Upper lobe of right lung (tissue), 1 donor: ENCODE measurements at places on chromosomes 11 and 22. TPM values are rescaled to one million over a fixed set of nuclear protein-coding genes. Genes with fewer than 3 reads are reported as not detected.

GRCh38 chr11:85718991-85719807 is 33.2 kb upstream of the CCDC89 start:
- no peak for DNase-seq

GRCh38 chr11:116829525-116830183 is at the start of gene APOC3:
Gene APOC3 (plus strand): TSS chr11:116829907. CDS start chr11:116830583, 676 bp downstream.
- DNase-seq, result no peak

DNA sequence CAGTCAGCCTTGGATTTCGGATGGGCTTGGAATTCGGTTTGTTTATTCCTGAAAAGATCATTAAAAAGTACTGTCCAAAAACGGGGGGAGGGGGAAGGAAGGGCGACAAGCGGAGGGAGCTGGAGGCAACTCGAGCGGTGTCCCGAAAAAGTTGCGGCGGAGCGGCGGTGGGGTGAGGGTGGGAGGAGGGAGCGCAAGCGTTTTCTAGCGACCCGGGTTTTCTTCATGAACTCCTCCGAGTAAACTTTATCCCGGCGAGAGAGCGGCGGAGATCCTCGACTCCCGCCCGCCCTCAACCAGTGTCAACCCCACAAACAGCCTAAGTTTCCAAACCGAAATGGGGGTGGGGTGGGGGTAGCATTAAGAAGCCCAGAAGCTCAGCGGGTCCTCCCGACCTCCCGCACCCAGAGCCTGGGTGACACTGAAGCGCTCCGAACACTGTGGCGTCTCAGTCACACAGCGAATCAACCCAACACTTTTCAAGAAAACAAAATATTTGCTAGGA is 133.0 kb upstream of the C11orf58 start:
- DNase-seq, result peak; percentile 66

DNA sequence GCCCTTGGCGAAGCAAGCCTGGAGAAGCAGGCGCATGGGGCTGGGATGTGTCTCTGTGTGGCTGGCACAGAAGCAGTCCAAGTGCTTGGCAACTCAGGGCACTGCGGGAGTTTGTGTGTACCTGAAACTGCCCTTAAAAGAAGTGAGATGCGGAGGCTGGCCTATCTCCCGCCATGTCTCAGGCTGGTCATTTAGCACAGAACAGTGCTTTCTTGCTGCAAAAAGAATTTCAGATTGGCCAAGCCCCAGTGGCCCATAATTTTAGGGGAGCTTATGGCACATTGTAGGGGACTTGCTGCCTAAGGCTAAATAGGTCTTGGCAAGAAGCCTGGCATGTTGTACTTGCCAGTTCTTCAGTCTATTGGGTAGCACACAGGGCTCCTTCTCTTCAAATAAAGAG is 16.4 kb downstream of the EHF start:
- DNase-seq, result peak; percentile 63

DNA sequence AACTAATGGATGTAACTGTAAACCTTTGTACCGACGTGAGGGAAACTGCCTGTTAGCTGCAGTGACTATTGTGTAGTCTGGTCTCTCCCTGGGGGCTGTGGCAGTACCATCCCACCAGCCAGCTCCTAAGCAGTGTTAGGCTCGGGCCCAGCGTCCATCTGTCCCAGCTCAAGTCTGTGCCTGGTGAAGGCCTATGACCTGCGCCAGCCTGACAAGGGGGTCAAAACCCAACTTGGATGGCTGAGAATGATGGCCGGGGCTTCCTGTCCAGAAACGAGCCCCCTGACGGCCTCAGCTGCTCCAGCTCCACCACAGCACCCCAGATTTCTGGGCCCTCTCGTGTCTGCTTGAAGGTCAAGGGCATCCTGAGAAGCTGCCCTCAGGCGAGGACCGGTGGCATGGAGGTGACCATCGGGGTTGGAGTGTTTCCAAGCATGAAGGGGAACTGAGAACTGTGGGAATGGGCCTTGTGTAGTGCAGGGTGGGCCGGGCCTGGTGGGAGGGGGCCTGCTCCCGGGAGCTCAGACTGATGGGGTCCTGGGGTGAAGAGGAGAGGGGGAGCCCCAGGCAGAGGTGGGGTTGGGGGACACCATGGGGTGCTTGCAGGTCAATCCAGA is 14.3 kb upstream of the SPI1 start:
- no peak for DNase-seq

DNA sequence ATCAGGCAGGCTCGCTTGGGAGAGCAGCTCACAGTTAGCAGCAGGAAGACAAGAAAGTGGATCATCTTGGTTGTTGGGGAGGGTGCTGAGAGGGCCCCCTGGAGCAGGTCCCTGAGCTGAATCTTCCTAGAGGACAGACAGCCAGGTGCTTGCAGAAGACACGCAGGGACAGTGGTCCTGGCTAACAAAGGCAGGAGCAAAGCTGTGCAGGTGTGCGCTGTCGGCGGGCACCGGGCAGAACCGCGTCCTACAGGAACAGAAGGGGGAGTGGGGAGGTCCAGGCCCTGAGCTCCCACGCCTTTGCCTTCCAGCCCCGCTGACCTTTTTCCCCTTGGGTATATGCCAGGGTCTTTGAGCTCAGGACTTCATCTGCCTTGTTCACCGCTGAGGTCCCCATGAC is 30.1 kb upstream of the PARVB start:
- DNase-seq, result peak; percentile 52

- peak; percentile 81 for DNase-seq
These were observed 63.2 kb upstream of the RRAS2 start for GRCh38 chr11:14422052-14422813.

DNA sequence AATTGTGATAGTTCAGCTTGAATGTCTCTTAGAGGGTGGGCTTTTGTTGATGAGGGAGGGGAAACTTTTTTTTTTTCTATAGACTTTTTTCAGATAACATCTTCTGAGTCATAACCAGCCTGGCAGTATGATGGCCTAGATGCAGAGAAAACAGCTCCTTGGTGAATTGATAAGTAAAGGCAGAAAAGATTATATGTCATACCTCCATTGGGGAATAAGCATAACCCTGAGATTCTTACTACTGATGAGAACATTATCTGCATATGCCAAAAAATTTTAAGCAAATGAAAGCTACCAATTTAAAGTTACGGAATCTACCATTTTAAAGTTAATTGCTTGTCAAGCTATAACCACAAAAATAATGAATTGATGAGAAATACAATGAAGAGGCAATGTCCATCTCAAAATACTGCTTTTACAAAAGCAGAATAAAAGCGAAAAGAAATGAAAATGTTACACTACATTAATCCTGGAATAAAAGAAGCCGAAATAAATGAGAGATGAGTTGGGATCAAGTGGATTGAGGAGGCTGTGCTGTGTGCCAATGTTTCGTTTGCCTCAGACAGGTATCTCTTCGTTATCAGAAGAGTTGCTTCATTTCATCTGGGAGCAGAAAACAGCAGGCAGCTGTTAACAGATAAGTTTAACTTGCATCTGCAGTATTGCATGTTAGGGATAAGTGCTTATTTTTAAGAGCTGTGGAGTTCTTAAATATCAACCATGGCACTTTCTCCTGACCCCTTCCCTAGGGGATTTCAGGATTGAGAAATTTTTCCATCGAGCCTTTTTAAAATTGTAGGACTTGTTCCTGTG is 3.9 kb downstream of the MALAT1 start:
- no peak for DNase-seq

GRCh38 chr11:86519064-86519911 is 144.6 kb downstream of the CCDC81 start:
- DNase-seq, result no peak

- DNase-seq, result no peak
These were observed 30.8 kb downstream of the CTSC start for GRCh38 chr11:88306785-88307184.

DNA sequence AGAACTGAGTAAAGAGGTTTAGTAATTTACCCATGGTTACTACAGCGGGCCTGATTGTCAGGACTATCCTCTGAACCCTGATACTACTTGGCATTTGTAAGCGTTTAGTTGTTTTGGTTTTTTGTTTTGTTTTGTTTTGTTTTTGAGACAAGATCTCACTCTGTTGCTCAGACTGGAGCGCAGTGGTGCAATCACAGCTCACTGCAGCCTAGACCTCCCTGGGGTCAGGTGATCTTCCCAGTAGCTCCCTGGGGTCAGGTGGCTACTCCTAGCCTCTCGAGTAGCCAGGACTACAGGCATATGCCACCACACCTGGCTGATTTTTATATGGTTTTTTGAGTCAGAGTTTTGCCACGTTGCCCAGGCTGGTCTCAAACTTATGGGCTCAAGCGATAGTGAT is 118.6 kb downstream of the WNT11 start:
- DNase-seq, result no peak

- peak; percentile 86 for DNase-seq
These were observed 21.7 kb downstream of the SLC43A1 start for GRCh38 chr11:57493507-57494503.

- no peak for DNase-seq
These were observed 55.5 kb downstream of the ABTB2 start for GRCh38 chr11:34302046-34302921.

GRCh38 chr11:114159802-114160632 is 100.5 kb downstream of the ZBTB16 start:
- peak; percentile 99 for DNase-seq

DNA sequence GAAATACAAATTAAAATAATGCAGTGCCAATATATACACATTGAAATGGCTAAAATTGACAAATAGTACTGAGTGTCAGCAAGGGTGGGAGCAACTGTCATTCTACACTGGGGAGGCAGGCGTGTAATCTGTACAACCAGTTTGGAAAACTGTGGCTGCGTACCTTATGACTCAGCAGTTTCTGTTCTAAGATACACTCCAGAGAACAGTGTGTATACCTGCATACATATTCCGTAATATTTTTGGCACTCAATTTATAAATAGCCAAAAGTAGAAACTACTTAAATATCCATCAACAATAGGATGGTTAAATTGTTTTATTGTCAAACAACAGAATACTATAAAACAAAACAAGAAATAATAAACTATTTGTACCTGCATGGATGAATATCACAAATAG is 57.6 kb downstream of the RNF169 start:
- no peak for DNase-seq

- no peak for DNase-seq
These were observed 13.2 kb downstream of the NAA40 start for GRCh38 chr11:63951779-63952536.

DNA sequence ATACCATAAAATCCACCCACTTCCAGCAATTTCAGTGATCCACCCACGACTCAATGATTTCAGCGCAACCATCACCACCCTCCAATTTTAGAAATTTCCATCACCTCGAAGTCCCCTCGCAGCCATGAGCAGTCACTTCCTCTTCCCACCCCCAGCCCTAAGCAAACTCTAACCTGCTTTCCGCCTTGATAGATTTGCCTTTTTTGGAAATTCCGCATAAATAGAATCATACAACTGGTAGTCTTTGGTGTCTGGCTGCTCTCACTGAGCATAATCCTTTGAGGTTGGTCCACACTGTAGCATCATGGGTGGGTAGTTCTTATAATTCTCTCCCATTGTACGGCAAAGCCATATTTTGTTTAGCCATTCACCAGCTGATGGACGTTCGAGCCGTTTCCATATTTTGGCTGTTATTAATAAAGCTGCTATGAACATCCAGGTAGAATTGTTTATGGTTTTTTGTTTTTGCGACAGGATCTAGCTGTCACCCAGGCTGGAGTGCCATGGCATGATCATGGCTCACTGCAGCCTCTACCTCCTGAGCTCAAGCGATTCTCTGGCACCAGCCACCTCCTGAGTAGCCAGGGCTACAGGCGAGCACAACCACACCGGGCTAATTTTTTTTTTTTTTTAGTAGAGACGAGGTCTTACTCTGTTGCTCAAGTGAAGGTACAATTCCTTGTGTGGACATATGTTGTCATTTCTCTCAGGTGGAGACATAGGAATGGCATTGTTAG is 16.0 kb downstream of the PIM3 start:
- DNase-seq, result peak; percentile 41

- no peak for DNase-seq
These were observed 27.2 kb downstream of the WEE1 start for GRCh38 chr11:9600644-9601036.

DNA sequence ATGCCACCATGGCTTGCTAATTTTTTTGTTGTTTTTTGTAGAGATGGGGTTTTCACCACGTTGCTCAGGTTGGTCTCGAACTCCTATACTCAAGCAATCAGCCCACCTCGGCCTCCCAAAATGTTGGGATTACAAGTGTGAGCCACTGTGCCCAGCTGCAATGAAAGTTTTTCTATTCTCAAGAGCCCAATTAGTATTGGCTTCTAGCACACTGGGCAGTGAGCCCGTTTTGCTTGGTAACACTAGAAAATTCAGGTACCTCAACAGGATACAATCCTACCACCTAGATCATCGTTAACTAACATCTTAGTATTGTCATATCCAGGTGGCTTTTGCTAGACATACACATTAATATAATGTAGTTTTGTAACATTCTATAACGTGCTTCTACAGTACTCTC is 19.0 kb downstream of the SEC14L3 start:
- DNase-seq, result no peak

- DNase-seq, result peak; percentile 57
These were observed 17.8 kb upstream of the ST3GAL4 start for GRCh38 chr11:126337474-126338241.

- peak; percentile 47 for DNase-seq
These were observed 100.3 kb downstream of the BRD1 start for GRCh38 chr22:49727191-49727880.

GRCh38 chr22:38233427-38233826 is 31.6 kb downstream of the MAFF start:
- DNase-seq, result no peak

GRCh38 chr22:27639248-27640086 is 162.1 kb downstream of the MN1 start:
- DNase-seq, result no peak

DNA sequence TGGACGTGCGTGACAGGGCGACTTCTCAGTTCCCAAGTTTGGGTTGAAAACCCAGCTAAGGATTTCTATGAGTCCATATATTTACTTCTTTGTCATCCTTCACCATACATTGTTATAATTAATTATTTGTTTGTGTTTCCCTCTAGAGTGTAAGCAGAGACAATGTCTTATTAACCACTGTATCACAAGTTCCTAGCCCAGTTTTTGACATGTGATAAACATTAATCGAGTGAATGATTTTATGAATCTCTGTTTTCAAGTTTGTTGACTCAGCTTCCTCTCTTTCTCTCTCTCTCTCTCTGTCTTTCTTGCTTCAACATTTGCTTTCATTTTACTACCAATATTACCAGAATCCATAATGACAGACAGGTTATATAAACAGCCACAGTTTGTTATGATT is 1259.6 kb upstream of the TENM4 start:
- DNase-seq, result no peak

DNA sequence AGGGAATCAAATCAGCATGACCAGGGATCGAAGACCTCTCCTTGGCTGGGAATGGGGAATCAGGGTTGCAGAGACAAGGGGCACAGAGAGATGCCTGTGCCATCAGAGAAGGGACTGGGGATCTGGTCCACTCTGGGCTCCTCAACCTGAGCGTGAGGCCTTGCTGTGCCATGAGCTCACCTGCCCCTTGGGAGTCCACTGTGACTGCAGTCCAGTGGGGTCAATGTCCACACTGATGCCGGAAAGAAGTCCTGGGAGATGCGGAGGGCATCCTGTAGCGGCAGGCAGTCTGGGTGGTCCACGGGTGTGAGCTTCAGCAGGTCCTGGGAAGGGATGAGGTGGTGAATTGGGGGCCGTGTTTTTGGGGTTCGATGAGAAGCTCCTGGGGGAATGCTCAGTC is 7.3 kb upstream of the RGL4 start:
- DNase-seq, result no peak

Gene RFPL2
- total RNA-seq, result not detected

Gene NLRX1
- 17.7 TPM for total RNA-seq

Gene TRPM5
- not detected for total RNA-seq

Gene MMP3
- total RNA-seq, result not detected

Gene ZPR1
- total RNA-seq, result 43.1 TPM

Gene CALCA
- not detected for total RNA-seq

Gene NRIP3
- total RNA-seq, result 1.3 TPM

Gene LDHAL6A
- total RNA-seq, result not detected

Gene CALCB
- total RNA-seq, result not detected

Gene MYEOV
- total RNA-seq, result 0.23 TPM

Gene PHETA2
- 15.4 TPM for total RNA-seq

Gene MS4A6A
- total RNA-seq, result 112 TPM

Gene IGLL1
- total RNA-seq, result not detected

Gene CWF19L2
- 17.3 TPM for total RNA-seq
